Endothelial cell (in vitro differentiated cells): ENCODE measurements at places on chromosomes 6 and 20. TPM values are rescaled to one million over a fixed set of nuclear protein-coding genes. Genes with fewer than 3 reads are reported as not detected.
A peak's percentile ranks its signal among the peaks of the same experiment; 100 is the strongest.

GRCh38 chr6:106167096-106167814 is 81.1 kb downstream of the PRDM1 start:
- no peak for DNase-seq

DNA sequence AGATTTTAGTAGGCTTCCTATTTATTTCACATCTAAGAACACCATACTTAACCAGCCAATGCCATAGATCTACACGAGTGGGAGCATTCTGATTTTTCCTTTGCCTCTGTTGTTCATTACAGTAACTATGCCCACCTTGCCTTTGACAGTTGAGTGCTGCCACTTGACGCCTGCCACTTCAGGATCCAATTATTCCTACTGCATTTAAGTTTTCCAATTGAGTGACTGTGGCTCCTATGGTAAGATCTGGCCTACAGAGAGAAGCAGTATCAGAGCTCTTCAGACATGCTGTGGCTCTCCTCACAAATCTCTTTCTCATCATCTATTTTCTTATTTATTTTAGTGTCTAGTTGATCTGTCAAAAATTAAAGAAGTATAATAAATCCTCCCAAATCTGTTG is 403.0 kb upstream of the SPTLC3 start:
- DNase-seq: no peak

DNA sequence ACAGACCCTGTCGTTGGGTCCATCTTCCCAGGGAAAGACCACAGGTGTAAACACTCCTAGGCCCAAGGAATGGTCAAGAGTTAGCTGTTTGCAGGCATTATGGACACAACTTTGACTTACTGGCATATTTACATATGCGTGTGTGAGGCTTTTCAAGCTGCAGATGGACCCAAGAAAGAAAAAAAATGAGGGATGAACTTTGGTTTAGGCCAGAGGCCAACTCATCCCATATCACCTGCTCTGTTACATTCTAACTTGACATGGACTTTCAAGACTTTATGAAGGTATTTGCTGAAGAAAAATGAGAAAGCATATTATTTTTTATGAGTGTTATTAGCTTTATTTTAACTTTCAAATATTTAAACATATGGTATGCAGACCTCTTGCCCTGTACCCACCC is 6.9 kb downstream of the COL19A1 start:
- DNase-seq: no peak

DNA sequence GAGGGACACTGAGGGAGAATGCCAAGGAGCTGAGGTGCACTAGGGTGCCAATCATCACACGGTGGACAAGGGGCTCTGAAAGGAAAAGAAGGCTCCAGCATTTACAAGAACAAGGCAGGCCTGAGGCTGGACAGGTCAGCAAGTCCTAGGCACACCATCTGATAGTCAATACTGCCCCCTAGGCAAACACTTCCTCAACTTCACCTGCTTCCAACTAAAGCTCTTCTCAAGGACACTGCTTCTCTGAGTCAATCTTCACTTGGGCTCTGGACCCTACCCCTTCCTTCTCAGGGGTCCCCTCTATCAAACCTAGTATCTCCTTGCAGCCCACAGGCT is 37.7 kb upstream of the SLC4A11 start:
- peak; percentile 6 for DNase-seq

- no peak for DNase-seq
These were observed 266.0 kb downstream of the ALDH8A1 start for GRCh38 chr6:134683783-134684422.

DNA sequence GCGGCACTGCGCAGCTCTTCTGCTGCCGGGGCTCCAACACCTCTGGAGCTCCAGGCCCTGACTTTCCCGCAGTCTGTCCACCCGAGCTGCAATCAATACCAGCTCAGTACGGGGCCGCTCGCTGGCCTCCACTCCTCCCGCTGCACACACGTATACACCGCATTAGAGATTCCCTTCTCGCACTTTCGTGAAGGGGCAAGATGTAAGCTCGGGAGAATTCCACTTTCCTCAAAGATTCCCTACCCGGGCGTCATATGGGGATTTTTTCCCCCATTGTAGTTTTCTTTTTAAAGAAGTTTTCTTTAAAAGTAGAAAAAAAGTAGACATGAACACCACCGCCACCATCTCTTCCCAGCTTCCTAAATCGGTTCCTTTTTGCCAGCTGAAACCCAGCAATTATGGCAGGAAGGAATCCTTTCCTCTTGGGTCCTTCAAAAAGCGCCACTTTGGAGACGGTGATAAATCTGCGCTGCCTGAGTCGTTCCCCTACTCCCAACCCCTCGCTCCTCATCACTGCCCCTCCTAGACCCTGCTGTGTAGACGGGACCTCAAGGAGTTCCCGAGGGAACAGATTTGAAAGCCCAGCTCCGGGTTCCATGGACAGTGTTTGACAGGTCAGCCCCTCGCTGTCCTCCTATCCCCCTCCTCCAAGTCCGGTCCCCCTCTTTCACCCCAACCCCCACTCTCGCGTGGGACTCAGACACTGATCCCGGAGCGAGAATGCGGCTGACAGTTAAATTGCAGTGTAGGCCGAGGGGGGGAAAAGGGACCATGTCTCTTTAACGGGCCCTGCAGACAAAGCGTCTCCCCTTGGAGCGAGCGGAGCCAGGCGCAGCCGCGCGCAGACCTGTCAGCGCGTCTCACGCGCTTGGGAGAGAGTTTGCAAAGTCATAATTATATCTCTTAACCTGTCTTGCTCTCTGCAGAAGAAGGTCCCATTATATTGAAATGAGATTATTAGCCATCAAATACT is 39.5 kb downstream of the NCR2 start:
- DNase-seq: peak; percentile 33

- DNase-seq: no peak
These were observed 393.8 kb downstream of the CDH26 start for GRCh38 chr20:60352017-60352416.

DNA sequence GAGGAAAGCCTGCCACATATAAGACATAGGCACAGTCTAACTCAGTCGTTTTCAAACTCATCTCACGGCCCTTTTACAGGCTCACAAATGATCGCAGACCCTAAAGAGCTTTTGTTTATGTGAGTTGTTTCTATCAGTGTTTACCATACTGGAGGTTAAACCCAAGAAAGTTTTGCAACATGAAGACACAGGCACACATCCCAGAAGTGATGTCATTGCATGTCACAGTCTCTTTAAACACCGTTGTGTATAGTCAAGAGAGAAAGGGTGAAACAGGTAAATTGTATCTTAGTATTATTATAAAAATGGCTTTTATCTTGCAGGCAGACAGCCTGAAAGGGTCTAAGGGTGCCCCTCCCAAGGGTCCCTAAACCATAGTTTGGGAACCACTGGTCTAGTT is 96.7 kb downstream of the BACH2 start:
- no peak for DNase-seq

GRCh38 chr20:11492386-11492785 is 425.3 kb upstream of the BTBD3 start:
- no peak for DNase-seq

DNA sequence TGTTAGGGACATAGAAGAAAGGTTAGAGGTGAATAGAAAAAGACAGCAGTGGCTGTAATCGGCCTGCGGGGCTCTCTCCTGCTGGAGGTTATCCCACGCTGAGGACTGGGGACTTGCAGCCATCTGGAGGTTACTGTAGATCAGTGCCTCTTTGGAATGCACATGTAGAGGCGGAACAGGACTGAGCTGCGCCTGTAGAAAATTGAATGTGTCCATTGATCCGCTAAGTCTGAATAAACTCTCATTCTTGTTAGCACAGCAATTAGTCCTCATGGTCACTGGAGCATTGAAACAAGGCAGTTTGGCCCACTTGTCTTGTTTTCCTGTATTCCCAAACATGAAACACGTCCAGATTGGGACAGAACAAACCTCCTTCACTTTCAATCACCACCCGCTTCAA is 46.3 kb upstream of the F13A1 start:
- DNase-seq: no peak

DNA sequence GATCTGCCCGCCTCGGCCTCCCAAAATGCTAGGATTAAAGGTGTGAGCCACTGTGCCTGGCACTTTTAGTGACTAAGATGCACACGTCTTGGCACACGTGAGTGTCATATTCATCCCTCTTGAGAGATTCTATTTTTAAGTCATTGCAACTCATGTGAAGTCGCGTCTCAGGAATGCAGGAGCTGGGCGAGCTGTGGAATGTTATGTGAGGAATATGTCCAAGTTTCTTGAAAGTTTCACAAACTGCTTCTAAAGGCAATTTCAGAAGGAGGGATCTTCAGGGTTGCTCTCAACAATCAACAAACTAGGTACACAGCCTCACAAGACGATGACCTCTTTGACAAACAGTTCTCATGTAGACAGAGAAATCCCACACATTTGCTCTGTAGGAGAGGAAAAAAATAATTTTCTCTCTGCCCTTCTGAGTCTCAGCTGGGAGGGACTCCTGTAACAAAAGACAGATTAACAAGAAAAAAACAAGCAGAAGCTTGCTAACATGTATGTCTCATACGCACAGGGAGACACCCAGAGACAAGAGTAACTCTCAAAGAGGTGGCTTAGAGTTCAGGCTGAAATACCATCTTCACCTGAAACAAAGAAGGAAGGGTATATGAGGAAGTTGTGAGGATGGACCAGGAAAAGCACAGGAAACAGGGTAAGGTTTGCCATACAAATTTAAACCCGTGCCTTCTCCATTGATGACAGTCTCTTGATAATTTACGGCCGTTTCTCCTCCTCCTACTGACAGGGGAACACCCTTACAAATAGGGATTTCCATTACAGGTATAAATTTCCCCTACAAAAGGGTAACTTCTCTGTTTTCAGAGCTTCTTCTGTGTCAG is 45.3 kb upstream of the FAM50B start:
- DNase-seq: no peak

- DNase-seq: no peak
These were observed 661.2 kb downstream of the EYS start for GRCh38 chr6:65045801-65046200.

DNA sequence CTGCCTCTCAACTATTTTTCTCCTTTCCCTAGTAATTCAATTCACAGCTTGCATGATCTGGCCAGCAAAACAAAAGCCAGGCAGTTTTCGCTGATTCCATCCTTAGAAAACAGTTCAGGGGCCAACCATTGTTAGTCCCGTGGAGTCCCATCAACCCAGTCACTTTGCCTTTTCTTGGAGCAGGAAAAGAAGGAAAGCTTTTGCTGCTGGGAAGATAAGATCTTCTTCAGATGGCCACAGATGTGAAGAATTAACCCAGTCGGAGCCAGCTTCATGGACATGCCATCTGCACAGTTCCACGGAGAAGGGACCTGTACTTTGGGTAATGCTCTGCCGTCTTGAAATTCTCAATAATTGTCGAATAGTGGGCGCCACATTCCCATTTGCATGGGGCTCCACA is 76.9 kb upstream of the TSHZ2 start:
- no peak for DNase-seq

DNA sequence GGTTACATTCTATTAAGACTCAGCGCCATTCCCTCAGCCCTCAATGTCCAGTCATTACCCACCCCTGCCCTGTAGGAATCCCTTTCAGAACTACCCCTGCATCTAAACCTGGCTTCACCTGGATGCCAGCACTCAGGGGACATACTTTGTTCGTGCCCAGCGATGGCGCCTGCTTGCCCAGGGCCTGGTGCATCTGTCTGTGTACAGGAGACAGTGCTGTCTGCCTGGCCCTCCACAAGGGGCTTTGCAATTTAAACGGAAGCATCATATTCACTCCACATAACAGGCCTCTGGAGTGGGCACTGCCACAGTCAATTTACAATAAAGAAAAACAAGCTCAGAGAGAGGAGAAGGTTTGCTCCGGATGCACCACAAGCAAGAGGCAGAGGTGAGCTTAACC is 4.6 kb downstream of the RSPO4 start:
- DNase-seq: no peak

DNA sequence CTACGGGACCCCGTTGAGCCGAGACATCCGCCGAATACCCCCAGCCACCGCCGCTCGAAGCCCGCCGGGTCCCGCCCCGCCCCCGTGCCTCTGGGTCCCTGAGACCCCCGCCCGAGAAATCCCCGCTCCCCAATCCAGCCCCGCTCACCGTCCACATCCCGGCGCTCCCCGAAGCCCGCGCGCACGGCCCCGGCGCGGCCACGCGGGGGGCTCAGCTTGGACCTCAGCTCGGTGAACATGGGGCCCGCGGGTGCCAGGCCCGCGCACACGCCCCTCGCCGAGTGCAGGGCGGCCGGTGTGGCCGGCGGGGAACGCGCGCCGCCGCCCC is 249 bp downstream of the SAMD10 start:
- DNase-seq: no peak

GRCh38 chr6:40517654-40518053 is 69.5 kb downstream of the LRFN2 start:
- no peak for DNase-seq

DNA sequence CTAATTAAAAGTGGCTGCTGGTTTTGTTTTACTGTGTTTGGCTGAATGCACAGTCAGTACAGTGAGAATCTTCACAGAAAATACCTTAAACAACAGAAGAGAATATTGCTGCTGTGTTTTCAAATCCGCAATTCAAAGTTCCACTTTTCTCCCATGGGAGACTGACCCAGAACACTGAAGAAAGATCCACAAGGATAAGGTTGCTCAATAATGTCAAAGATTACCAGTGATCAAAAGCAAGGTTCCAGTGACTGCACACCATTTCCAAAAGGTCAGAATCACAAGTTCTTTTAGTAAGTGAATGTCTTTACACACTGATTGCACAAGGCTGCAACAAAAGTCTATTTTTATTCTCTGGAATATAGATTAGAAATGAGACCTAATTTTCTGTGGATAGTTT is 82.3 kb downstream of the EPHA7 start:
- no peak for DNase-seq

DNA sequence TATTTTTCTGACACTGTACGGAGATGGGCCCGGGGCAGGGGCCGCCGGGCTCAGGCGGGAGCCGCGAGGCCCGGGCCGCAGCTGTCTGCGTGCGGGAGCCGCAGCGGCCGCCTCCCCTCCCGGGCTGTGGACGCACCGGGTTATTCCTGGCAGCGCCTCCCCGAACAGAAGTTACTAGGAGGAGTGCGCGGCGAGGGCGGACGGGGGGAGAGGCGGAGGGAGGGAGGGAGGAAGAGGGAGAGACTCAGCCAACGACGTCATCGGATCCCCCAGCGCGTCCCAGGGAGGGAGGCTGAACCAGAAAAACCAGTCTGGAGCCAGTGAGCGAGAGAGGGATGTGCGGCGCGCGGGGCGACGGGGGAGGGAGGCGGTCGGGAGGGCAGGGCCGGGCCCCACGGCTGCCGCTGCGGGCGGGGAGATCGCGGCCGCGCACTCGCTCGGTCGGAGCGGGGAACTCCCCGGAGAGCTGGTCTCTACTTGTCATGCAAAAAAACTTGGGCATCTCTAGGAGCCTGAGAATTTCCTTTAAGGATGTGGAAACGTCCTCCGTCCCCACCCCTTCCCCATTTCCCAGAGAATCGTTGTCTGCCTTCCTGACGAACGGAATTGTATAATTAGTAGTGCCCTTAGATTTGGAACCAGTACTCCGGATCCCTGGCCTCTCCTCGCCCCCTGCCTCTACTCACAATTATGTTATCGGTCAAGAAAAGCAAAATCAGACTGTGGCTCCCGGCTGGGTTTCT is 1.4 kb upstream of the HIVEP2 start:
- DNase-seq: peak; percentile 86

GRCh38 chr6:160004018-160004417 is 35.1 kb downstream of the IGF2R start:
- no peak for DNase-seq

GRCh38 chr6:82738773-82739172 is 326.9 kb downstream of the UBE3D start:
- DNase-seq: no peak

DOK5 gene
- total RNA-seq: 0.26 TPM

FOXC1 gene
- 112 TPM for total RNA-seq

BMP2 gene
- 1.1 TPM for total RNA-seq

TFAP2C gene
- total RNA-seq: 0.82 TPM

SLC17A4 gene
- not detected for total RNA-seq

HLA-DRB1 gene
- 5.1 TPM for total RNA-seq

CDC25B gene
- total RNA-seq: 10.4 TPM

AHCY gene
- total RNA-seq: 165 TPM

SIM1 gene
- 0.41 TPM for total RNA-seq

TRIM31 gene
- total RNA-seq: not detected
